Thyroid gland (tissue), 4 donors: ENCODE measurements at places on chromosomes 7 and 10.

GRCh38 chr10:7302392-7302906 is 108.4 kb downstream of the SFMBT2 start:
- DNase-seq: no peak

DNA sequence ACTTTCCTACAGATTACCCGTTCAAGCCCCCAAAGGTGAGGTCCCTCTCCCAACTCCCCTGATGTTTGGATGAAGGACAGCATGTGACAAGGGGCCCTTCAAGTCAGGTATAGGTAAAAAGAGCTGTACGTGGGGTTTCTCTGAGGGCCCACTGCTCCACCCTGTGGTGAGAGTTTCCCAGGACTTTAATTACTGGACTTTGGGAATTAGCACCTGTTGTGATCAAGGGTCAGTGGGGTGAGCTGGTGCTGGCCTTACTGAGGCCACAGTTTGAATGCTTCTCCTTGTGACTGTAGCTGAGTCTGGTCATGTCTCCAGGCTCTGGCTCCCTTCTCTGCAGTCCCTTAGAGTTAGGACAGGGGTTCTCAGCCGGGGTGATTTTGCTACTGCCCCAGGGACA is 16.8 kb downstream of the UBE2D4 start:
- DNase-seq: no peak

DNA sequence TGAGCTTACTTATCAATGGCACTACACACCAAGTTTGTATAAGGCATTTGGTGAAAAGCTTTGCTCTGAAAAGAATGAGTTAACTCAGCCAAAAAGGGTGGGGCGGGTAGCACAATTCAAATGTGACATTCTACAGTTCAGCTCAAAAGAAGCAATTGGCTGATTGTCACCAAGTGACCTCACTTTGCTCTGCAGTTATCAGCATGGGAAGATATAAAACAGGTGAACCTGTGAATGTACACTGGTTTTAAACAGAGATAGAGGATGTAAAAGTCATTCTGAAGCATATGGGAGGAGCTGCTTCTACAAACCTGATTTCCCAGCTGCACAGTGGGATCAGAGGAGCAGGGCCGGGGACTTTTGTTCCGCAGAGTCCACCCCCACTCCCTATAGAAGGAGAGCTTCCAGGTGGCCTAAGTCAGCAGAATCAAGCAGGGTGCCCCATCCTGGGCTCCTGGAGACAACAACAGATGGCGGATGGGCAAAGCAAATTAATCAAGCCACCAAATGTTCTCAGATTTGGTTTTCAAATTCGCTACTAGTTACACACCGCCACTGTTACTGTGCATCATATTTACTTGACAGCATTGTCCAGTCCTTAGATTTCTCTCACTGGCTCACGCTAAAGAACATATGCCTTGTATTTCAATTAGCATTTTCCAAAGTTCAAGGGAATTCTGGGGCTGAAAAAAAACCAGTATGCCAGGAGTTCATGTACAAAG is 27.5 kb upstream of the NPVF start:
- no peak for DNase-seq

DNA sequence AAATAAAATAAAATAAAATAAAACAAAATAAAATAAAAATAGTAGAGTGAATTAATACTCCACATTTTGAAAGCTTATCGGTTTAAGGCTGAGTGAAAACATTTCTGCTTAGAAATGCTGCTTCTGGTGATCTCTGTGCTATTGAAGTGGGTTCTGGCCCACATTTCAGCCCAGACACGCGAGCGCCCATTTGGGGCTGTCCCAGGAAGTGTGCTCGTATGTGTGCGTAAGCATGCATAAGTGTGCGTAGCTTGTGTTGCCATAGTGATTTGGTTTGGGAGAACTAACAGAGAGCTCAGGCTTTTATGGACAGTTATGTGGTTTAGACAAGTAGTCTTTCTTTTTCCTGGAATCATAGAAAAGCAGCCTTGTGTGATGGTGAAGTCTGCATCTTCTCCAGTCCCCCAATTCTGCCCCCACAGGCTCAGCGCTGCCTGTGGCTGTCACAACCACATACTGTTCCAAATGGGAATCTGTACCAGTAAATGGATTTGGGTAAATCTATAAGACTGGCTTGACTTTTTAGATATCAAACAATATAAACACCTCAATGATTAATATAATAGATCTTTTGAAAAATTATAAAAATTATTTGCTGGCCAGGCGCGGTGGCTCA is 29.8 kb upstream of the PURB start:
- peak; percentile 77 for DNase-seq

- no peak for DNase-seq
These were observed 8.6 kb upstream of the UPF2 start for GRCh38 chr10:12051241-12051640.

- DNase-seq: no peak
These were observed 34.2 kb upstream of the LAMB1 start for GRCh38 chr7:108037140-108037539.

GRCh38 chr7:7054252-7054830 is 128.0 kb upstream of the C1GALT1 start:
- DNase-seq: no peak
